ENCODE measurements at places on chromosomes 4 and X. TPM values are rescaled to one million over a fixed set of nuclear protein-coding genes. Genes with fewer than 3 reads are reported as not detected.

DNA sequence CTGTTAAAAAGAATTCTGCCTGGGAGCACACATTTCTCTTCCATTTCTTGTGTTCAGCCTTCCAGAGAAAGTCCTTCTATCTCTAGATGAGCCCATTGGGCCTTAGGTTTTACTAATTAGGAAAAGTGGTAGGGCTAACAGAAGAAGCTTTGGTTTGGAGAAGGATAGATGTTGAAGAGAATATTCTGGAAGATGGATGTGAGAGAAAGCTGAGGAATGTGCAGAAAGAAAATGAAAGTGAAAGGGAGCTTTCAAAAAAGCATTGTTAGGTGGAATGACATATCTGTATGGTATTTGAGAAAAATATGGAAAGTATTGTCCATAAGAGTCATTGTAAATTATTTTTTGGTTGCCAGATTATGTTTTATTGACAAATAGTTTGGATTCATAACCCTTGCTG, 474.8 kb upstream of the SLIT2 start:
- no peak for DNase-seq

The CMC4 gene
- 9.7 TPM for polyA plus RNA-seq

- DNase-seq = no peak
Measured at GRCh38 chr4:82500435-82501153, 61.2 kb downstream of the TMEM150C start.

DNA sequence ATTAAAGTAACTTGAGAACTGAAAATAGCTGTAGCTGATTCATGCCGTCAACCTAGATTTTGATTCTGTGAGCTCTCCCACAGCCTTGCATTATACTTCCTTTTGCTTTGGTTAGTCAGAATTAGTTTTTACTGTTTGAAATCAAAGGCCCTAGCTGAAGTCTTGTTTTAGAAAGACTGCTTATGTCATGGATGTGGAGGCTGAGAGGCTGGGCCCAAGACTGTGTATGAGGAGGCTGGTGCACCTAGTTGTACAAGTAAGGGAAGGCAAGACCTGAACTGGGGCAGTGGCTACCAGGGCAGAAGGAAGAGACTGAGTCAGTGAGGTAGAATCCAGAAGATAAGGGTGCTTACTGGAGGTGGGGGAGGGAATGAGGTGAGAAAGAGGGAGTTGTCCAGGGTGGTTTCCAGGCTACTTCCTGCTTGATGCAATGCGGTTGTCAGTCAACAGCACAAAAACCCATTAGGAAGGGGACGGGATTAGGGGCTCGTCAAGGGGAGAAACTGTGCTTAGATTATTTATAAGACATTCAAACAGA, 76.2 kb upstream of the PAGE3 start:
- no peak for DNase-seq

- no peak for DNase-seq
Measured at GRCh38 chr4:53693909-53694308, 102.6 kb upstream of the LNX1 start.
